Stimulated activated naive B cell treated with anti-CD40 and anti-IgM and Interleukin-4, amounts not matched to agents 10 μg/mL and 1 μg/mL and 100 μg/mL, for 72 hours (primary cell): ENCODE measurements at places on chromosomes 1 and 21.

- no peak for DNase-seq
Observed at GRCh38 chr21:28485301-28486022, 507.2 kb downstream of the LTN1 start.

DNA sequence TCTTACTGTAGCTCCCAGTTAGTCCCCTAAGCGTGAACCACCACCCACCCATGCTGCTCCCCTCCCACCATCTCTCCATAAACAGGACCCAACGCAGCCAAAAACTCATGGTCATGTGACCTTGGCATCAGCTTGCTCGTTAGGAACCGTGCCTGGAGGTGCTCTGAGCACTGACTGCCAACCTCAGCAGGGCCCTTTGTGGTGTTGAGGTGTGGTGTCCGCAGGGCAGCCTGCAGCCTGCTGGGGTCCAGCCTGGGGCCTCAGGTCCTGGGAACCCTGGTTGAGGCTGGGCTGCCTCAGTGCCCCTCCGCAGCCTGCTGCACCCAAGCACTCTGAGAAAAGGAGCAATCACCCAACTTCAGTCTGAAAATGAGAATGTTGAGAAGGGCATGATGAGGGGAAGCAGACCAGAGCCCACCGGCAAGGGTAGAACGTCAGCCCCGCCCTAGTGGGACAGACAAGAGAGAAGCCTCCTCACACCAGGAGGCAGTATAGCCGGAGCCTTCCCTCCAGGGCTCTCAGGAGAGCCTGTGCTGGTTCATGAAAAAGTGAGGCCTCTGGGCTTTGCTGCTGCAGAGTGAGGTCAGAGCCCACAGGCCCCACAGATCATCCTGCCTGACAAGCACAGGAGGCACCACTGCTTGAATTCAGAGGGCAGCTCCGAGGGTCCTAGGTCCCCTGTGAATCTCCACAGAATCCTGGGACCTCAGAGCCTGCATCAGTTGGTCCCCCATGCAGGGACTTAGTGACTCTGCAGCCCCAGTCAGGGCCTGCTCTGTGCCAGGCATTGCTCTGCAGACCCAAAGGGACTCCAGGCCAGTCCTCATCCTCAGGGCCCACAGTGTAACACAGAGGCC is 4.9 kb upstream of the COL6A2 start:
- no peak for DNase-seq

DNA sequence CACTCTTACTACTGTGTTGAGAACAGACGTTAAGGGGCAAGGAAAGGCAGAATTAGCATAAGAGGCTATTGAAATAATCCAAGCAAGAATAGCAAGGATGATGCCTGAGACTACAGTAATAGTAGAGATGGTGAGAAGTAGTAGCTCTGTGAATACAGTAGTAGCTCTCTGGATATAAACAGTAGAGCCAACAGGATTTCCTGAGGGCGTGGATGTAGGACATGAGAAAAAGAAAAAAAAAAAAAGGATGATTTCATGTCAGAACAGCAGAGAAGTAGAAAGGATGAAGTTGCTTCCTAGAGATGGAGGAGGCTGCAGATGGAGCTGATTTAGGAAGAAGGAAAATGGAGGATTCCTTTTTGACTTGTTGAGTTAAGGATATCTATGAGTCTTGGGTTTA is 112.3 kb downstream of the OMA1 start:
- no peak for DNase-seq

DNA sequence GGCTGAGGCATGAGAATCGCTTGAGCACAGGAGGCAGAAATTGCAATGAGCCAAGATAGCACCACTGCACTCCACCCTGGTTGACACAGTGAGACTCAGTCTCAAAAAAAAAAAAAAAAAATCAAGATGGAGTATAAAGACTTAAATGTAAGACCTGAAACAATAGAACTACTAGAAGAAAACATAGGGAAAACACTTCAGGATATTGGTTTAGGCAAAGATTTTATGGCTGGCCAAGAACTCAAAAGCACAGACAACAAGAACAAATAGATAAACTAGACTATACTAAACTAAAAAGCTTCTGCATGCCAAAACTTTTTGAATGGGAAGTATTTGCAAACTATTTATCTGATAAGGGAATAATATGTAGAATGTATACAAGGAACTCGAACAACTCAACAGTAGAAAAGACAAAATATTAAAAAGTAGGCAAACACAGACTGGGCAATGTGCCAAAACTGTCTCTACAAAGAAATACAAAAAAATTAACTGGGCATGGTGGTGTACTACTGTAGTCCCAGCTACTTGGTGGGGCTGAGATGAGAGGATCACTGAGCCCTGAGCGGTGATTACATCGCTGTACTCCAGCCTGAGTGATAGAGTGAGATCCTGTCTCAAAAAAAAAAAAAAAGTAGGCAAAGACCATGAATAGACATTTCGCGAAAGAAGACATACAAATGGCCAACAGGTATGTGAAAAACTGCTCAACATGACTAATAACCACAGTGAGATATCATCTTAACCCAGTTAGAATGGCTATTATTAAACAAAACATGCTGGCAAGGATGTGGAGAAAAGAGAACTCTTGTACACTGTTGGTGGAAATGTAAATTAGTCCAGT is 25.3 kb downstream of the DTL start:
- no peak for DNase-seq

DNA sequence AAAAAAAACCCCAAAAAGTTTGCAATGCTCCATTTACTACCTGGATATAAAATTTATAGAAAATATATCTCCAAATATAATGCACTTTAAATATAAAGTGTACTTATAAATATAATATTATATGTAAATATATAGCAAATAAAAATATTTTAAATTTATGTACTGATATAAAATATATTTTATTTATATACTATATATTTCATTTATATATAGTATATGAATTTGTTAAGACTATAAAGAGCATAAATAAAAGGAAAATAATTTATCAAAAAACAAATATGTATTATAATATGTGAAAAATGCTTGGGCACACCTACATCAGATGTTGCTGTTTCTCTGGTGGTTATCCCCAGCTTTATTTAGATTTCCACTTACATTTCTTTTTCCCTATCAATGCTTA is 71.0 kb upstream of the ZBTB18 start:
- no peak for DNase-seq

DNA sequence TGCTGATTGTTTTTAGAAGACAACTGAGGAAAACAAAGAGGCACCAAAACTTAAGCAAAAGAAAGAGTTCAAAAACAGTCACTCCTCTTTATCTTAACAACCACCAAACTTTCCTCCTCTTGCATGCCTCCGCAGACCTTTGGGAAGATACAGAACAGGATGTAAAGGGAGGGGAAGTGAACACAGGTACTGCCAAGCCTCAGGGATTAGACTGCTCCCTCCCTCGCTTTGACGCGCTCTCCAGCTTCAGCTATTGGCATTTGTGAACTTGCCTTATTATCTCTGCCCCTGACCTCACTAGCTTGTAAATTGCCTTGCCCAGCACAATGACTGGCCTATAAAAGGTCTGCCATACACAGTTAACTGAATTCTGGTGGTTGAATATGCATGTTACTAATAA is 4.8 kb upstream of the SRP9 start:
- no peak for DNase-seq

GRCh38 chr1:27556781-27557595 is 47.0 kb downstream of the AHDC1 start:
- DNase-seq = peak; percentile 53

- no peak for DNase-seq
Observed at GRCh38 chr1:19400875-19401534, 84.3 kb downstream of the CAPZB start.

DNA sequence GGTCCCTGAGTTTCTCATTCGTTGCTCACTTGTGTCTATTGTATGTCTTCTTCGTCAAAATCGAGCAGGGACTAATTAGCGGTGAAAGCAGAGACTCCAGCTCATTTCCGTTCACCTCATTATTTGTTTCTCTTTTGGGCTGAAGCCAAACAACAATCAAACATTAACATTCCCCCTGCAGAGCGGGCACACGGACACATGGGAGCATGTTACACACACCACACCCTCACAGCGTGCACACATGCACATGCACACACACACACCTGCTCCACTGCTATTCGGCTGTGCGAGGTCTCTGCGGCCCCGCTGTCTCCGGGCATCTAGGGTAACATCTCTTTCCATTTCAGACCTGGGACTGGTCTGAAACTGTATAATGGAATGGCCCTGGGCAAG is 58.5 kb upstream of the LRRC8D start:
- no peak for DNase-seq

DNA sequence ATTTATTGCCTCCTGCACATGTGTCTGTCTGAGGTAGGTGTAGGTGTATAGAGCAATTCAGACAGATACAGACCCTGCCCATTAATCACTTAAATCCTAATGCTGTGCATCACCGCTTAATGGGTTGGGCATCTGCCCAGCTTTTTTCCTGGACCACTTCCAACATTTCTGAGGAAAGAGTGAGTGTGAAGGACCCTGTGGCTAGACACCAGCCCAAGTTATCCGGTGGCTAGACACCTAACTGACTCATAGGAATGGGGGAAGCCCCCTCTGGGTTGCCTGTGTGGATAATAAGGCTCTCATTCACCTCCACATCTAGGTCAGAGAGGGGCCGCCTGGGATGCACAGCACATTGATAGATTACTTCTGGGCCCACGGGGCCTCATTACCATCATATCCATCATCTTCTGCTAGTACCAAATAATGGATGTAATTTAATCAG is 121.1 kb upstream of the RAVER2 start:
- DNase-seq = no peak

DNA sequence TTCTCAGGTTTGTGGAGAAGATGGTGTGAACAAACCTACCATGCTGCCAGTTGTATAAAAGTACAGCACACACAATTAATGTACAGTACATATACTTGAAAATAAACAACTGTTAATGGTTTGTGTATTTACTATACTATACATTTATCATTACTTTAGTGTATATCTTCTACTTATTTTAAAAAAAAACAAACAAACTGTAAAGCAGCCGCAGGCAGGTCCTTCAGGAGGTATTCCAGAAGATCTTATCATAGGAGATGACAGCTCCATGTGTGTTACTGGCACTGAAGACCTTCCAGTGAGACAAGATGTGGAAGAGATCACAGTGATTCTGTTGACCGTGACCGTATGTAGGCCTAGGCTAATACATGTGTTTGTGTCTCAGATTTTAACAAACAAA is 155.7 kb downstream of the COP1 start:
- no peak for DNase-seq

DNA sequence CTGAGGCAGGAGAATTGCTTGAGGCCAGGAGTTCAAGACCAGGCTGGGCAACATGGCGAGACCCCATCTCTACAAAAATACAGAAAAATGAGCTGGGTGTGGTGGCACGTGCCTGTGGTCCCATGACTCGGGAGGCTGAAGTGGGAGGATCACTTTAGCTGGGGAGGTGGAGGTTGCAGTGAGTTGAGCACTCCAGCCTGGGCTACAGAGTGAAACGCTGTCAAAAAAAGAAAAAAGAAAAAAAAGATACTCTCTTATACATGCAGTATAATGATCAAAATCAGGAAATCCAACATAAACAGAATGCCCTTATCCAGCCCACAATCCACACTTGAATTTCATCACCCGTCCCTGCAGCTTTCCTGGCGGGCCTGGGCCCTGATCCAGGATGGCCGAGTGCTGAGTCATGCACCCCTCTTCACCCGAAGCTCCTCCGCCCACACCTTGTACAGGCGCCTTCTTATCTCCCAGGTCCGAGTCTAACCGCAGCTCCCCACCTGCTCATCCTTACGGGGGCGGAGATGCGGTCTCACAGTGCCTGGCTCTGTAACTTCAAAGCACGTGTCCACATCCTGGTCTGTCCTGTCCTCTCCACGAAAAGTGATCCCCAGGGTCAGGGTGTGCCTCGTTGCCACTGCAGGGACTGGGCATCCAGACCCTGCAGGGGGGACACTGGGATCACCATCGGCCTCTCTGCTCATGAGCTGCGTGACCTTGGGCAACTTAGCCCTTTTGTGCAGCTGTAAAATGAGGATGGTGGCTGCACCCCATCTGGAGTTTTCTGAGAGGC is 120.2 kb upstream of the SLC45A1 start:
- DNase-seq = no peak

DNA sequence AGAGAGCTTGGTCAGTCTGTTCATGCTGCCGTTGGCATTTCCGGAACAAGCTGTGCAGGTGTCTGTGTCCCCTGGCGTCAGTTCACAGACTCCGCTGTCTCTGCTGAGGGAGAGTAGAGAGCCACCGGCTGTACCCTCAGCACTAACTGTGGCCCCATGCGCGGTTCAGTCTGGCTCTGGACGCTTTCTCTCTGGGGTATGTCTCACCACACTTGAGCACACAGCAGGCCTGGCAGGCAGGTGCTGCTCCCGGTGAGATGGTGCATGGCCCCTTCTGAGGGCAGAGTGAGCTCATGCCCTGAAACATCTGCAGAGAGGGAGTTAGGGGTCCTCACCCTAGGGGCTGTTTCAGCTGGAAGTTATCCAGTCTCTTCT is 60.0 kb upstream of the TLR5 start:
- DNase-seq = no peak

DNA sequence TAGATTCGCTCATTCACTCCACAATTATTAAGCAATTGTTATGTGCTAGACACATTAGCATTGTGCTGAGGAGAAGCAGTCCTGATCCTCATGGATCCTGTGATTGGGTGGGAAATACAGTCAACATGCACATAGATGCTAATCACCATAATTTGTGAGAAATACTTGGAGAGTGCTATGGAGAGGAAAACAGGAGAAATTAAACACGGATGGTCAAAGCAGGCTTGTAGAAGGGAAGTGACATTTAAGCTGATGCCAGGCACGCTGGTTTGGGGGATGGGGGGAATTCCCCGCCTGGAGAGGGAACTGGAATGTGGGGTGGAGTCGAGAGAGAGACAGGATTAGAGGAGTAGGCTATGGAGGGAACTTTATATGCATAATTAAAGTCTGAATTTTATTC is 52.2 kb upstream of the L1TD1 start:
- DNase-seq = no peak

DNA sequence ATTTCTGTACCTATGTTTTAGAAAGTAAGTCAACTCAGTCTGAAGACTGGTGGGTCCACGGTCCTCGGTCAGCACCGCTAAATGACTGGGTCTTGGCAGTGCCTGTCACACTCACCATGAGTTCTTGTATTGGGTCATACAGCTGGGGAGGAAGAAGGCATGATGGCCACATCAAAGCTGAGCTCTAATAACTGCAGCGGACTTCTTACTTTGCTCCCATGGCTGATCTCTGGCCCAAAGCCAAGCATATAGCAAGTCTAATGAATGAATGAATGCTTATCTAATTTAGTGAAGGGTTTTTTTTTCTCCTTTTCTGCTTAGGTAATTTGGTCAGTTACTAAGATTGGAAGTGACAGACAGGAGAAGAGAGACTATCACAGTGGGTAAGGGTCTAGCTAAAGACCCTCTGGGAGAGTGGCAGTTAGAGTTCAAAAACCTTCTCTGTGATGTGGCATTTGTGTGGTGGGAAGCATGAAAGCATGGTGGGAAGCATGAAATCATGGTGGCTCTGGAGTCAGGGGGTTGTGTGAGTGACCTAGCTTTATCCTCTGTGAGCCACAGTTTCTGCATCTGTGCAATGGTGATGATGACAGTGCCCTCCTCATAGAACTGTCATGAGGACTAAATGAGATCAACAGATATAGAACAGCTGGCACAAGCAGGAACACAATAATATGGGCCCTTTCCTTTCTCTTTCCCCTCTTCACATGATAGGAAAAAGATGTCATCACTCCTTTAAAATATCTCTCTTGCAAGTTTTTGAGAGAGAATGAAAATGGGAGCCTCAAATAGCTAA is 78.9 kb upstream of the JAK1 start:
- no peak for DNase-seq

- no peak for DNase-seq
Observed at GRCh38 chr1:59061876-59062275, 235.0 kb upstream of the FGGY start.
